Fibroblast of gingiva (primary cell): ENCODE measurements at places on chromosomes 13 and 19.

DNA sequence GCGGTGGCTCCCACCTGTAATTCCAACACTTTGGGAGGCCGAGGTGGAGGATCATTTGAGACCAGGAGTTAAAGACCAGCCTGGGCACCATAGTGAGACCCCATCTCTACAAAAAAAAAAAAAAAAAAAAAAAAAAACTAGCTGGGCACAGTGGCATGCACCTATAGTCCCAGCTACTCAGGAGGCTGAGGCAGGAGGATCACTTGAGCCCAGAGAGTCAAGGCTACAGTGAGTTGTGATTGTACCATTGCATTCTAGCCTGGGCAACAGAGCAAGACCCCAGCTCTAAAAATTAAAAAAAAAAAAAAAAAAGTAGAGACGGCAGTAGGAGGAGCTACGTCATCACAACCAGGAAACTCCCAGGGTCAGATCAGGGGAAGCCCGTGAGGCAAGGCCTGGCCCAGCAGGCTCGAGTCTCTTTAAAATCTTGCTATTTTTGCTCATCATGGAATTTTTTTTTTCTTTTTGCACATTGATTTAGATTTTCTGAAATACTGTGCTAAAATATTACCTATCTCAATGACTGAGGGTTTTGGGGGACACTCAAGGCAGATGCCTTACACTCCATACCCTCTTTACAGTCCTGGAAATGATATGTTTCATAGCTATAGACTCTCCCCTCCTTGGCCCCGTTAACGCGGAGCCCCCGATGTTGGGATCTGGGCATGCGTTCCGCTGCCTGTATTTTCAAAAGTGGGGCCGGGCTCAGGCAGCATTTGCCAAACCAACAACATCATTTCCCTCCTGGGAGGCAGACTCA, 44.4 kb upstream of the USE1 start:
- no peak for DNase-seq

DNA sequence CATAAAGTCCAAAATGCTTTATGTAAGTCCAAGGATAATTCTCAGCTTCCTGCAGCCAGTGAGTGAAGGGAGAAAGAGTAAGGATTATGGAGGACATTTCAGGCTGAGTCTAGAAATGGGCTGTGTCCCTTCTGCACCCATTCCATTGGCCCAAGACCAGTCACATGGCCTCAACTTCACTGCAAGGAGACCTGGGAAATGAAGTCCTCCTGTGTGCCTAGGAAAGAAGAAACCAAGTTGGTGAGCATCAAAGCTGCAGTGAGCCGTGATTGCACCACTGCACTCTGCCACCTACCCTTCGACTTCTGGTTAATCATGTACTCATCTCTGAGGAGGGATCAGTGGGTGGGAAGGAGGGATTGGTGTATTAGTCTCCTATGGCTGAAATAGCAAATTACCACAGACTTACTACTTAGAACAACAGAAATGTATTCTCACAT, 3.6 kb upstream of the CD37 start:
- peak; percentile 31 for DNase-seq

DNA sequence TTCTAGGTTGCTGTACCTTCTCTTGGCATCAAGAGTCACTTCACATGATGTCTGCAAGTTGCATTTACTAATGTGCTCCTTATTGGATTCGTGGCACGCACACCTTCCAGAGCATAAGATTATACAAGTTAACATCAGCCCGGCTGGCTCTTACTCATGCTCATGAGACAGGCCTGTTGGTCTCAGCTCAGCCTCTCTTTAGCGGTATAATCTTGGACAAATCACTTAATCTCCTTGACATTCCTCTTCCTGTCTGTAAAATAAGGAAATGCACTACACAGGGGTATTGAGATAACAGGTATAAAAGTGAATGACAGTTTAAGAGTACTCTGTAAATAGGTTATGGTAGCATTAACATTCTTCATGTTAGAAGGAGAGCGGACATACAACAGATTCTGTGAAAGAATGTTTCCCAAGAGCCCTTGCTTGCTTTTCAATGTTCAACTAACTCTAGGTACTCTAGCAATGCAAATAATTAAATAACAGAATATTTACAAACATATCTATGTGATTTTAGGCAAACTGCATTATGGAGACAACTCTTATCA, 181.1 kb downstream of the FGF14 start:
- no peak for DNase-seq

GRCh38 chr13:108574856-108575255, 54.6 kb upstream of the MYO16 start:
- DNase-seq, result no peak

DNA sequence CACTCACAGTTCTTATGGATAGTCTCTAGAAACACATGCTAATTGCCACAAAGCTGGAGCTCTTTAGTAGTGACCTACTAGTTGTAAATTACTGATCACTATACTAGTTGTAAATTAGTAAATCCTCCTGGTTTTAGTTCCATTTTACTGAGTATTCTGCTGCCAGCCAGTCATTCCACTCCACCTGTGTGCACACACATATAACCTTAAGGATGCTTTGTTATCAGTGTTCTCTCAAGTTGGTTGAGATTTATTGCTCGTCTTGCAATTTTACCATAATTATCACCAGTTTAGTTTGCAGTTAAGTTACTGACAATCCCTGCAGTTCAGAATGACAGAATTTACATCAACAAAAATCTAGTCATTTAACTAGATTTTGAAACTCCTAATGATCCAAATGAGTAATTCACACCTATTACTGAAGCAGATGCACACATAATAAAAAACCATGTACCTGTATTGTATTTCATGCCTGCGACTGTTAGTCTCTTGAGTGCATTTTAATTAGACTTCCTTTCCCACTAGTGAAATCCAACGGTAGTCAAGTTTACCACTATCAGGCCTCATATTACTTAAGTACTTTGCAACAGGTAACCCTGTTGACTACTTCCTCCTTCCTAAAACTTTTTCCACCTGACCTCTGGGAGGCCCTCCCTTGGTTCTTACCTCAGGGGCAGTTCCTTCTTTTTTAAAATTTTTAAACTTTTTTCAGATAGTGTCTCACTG, 7.6 kb downstream of the TPT1 start:
- DNase-seq, result no peak

DNA sequence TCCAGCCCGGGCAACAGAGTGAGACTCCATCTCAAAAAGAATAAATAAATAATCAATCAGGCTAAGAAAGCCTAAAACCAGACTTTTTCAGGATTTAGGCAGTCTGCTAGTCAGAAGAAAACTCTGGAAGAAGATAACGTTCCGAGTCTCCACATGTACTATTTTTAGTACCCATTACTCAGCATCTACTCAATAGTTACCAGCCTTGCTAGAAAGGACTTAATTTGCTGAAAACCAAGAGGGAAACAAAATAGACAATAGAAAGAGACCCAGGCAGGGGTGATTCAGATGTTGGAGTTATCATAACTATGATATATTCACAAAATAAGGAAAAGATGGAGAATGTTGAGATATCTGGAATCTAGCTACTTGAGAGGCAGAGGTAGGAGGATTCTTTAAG, 3.6 kb upstream of the LIN7B start:
- no peak for DNase-seq

DNA sequence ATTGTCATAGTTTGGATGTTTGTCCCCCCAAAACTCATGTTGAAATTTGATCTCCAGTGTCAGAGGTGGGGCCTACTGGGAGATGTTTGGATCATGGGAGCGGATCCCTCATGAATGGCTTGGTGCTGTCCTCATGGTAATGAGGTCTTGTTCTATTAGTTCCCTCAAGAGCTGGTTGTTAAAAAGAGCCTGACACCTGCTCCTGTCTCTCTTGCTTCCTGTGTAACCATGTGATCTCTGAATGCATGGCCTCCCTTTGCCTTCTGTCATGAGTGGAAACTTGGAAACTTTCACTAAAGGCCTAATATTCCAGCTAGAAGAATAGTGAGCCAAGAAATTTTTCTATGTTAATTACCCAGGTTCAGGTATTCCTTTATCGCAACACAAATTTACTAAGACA, 311.4 kb upstream of the ATXN8OS start:
- DNase-seq, result no peak

DNA sequence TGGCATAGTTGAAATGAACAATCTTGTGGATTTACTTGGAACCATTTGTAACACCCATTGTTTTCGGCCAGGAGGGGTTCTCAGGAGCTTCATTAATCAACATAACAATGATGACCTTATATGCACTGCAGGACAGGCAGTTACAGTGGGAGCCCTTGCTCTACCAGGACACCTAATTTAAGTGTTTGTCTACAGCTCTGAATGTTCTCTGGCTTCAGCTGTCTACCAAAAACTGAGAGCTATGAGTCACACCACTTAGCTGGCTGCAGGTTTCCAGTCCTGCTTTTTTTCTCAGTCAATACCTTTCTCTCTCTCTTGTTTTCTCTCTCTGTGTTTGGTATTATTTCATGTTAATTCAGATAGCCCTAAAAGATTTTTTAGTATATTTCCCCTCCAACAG, 105.4 kb upstream of the MBNL2 start:
- no peak for DNase-seq

DNA sequence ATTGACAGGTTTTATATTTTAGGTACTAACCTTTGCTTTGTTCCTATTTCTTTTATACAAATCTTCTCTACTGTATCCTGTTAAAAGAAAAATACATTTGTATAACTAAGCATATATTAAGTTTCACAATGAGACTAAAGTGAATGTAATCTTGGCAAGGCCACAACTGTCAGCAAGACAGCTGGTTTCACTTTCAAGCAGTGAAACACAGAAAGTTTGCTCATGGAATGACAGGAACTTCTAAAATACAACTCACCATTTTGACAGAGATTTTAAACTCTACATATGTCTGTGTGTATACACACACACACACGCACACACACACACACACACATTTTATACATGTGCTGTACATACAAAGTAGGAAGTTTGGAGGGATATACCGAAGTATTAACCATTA, 53.3 kb downstream of the PARP4 start:
- peak; percentile 83 for DNase-seq

- no peak for DNase-seq
These were observed 628.0 kb upstream of the MIR17HG start for GRCh38 chr13:90719461-90719860.

DNA sequence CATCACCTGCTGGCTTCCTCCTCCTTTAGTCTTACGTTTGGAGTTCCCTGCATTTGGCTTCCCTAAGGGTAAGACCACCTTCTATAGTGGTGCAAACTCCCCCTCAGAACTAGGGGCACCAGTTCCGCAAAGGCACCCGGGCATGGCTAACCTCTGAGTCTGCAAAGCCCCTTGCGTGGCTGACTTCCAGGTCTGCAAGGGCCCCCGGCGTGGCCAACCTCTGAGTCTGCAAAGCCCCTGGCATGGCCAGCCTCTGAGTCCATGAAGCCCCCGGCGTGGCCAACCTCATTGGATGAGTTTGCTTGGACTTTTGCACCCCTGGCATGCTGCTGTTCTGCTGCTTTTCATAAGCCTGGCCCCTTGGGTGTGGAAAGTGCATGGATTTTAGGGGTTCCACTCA, 5.1 kb downstream of the MCF2L start:
- DNase-seq, result no peak

DNA sequence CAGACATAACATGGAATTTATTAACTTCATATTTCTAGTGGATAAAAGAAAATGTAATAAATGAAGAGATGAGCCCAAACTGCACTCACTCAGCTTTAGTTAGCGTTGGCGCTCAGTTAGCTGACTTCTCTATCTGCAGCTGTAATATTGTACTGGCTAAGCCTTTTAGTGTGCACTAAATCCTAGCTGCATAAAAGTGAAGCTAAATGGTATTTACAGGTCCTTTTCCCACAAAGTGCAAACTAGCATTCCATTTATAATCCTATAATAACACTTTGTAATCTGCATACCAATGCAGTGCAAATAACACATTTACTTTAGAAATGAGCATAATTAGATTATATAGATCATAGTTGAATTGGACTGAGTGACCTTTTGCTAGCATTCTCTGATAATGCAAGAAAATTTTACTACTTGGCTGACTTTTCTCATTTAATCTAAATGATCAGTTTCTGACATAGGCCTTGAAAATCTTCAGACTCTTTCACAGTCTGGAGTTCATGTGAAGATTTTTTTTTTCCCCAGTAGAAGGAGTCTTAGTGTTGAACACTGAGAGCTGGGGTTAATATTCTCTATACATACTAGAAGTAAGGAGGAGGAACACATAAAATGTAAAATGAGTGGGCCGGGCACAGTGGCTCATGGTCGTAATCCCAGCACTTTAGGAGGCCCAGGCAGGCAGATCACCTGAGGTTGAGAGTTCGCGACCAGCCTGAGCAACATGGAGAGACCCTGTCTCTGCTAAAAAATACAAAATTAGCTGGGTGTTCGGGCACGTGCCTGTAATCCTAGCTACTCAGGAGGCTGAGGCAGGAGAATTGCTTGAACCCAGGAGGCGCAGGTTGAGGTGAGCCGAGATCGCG, 1426.4 kb downstream of the PCDH9 start:
- DNase-seq, result no peak

DNA sequence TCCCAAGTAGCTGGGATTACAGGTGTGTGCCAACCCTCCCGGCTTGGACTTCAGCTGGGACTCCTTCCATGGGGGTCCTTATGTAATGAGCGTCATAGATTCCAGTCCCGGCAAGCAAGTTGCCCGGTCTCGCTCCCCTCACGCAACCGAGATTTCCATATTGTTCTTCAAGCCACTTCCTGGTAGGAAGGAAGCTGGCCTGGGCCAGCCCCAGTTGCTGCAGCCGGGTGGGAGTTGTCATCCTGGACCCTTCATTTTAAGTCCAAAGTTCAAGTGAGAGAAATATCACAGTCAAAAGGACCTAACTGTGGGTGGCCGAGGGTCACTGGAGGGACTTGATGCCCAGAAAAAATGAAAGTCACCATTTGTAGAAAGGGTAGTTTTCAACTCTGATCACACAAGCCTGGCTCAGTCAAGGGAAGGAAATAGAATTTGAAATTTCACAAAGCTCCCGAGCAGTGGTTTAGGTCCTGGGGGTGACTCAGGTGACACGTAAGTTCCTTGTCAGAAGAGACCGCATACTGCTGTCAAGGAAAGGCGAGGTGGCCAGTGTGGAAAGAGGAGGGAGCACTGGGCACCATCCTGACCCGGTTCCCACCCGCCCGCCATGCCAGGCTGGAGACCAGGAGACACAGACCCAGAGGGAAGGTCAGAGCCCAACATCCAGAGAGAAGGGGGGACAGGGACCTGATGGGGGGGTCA, 5.3 kb downstream of the FGF21 start:
- DNase-seq, result no peak

DNA sequence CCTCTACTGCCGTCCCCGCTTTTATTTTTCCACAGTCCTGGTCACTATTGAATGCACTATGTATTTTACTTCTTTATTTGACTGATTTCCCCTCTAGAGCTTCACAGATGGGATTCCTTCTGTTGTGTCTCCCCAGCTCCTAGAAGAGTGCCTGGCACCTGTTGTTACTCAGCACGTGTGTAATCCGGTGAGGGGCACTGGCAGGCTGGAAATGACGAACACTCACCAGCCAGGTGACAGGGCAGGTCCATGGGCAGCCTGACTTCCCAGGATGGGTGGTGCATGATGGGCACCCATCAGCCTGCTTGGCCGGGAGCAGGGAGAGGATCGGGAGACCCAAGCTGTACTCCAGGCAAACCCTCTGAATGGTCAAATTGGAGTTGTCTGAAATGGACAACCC, 67.2 kb downstream of the CEBPG start:
- DNase-seq, result no peak
